ENCODE measurements at places on chromosomes 7 and 10. TPM values are rescaled to one million over a fixed set of nuclear protein-coding genes. Genes with fewer than 3 reads are reported as not detected.

GRCh38 chr7:78852951-78853350, 600.5 kb downstream of the MAGI2 start:
- DNase-seq = no peak
- H3K27ac ChIP-seq = no peak overlapping the region
- H3K27me3 ChIP-seq = no peaks in the 10 kb centered on the region
- H3K4me1 ChIP-seq = no peaks in the 10 kb centered on the region
- H3K4me3 ChIP-seq = no peak overlapping the region

DNA sequence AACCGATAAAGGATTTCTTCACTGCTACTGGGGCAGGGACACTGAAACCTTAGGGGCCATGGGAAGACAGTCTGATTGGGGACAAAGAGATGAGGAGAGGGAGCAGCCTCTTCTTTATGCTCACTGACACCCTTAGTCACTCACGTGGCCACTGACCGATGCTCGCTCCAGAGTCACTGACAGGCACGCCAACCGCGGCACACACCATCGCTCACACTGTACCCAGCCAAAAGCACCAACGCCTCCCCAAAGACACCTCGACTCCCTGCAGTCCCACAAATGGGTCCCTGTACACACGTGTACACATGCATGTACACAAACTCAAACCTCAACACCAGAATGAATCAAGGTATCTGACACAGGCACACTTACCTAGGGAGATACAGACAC, 35.3 kb upstream of the SLF2 start:
- H3K27ac ChIP-seq = no peak overlapping the region
- H3K36me3 ChIP-seq = no peaks in the 10 kb centered on the region
- no peaks in the 10 kb centered on the region for H3K27me3 ChIP-seq
- peaks cover under 1% of the 10 kb centered on the region for H3K4me1 ChIP-seq
- DNase-seq = no peak

- no peak overlapping the region for H3K27ac ChIP-seq
- H3K4me1 ChIP-seq = peaks cover 2% of the 10 kb centered on the region
- H3K27me3 ChIP-seq = no peaks in the 10 kb centered on the region
- H3K4me3 ChIP-seq = no peak overlapping the region
- no peaks in the 10 kb centered on the region for H3K36me3 ChIP-seq
These were observed 49.9 kb downstream of the PWWP2B start for GRCh38 chr10:132446661-132447445.

DNA sequence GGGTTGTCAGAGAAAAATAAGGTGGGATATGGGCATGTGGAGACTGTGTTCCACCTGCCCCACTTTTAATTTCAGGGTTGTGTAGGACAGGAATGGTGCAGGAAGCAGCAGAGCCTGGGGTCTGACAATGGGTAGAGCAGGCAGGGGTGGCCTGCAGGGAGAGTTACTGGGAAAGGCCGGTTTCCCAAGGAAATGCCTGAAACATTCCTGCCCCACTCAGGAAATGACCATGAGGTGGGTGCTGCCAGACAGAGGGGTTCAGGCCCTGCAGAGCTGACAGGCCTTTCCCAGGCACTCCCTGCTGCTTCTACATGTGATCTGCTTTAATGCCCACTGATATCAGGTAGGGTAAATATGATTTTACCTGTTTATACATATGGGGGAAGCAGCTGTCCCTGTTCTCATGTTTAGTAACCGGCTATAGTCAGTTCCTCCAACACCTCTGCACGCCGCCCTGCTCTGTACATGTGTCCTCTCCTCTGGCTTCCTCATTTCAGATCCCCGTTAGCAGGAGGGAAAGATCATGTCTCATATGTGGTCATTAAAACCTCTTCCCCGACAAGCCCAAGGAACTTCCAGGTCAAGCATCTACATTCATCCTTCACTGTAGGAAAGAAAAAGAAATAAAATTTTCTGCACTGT, 118.6 kb upstream of the PRSS58 start:
- no peaks in the 10 kb centered on the region for H3K36me3 ChIP-seq
- H3K4me3 ChIP-seq = no peak overlapping the region
- H3K27me3 ChIP-seq = no peaks in the 10 kb centered on the region
- DNase-seq = no peak
- H3K27ac ChIP-seq = no peak overlapping the region

- no peak overlapping the region for H3K27ac ChIP-seq
- no peaks in the 10 kb centered on the region for H3K27me3 ChIP-seq
- no peaks in the 10 kb centered on the region for H3K4me1 ChIP-seq
These were observed 147.2 kb downstream of the AKR1D1 start for GRCh38 chr7:138223402-138223879.

- H3K4me3 ChIP-seq = peak within 1 kb of the TSS; percentile 76
- H3K36me3 ChIP-seq = peaks cover 26% of the 10 kb centered on the region
- no peaks in the 10 kb centered on the region for H3K27me3 ChIP-seq
- peak within 1 kb of the TSS; percentile 76 for H3K27ac ChIP-seq
These were observed at the start of gene PPP1R3C for GRCh38 chr10:91632671-91633550. TSS of gene PPP1R3C (minus strand) at chr10:91633071. CDS start at chr10:91632969, 102 bp downstream.

DNA sequence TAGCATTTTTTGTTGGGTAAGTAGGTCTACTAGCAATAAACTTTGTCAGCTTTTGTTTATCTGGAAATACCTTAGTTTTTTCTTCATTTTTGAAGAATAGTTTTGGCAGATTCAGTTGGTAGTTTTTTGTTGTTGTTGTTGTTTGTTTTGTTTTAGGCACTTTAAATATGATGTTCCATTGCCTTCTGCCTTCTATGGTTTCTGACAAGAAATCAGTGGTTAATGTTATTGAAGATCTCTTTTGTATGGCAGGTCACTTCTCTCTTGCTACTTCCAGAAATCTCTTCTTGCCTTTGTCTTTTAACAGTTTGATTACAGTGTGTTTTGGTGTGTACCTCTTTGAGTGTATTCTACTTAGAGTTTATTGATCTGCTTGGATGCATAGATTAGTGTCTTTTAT, 41.8 kb upstream of the ZNF365 start:
- no peaks in the 10 kb centered on the region for H3K4me1 ChIP-seq
- no peaks in the 10 kb centered on the region for H3K27me3 ChIP-seq
- DNase-seq = no peak
- no peak overlapping the region for H3K27ac ChIP-seq
- no peak overlapping the region for H3K4me3 ChIP-seq

- H3K27ac ChIP-seq = no peak overlapping the region
- peaks cover 4% of the 10 kb centered on the region for H3K4me1 ChIP-seq
- no peaks in the 10 kb centered on the region for H3K27me3 ChIP-seq
- no peak overlapping the region for H3K4me3 ChIP-seq
- DNase-seq = no peak
These were observed 40.3 kb downstream of the CYTH3 start for GRCh38 chr7:6232116-6232515.

- no peak overlapping the region for H3K4me3 ChIP-seq
- no peaks in the 10 kb centered on the region for H3K36me3 ChIP-seq
- no peak for DNase-seq
These were observed 143.1 kb upstream of the STK17A start for GRCh38 chr7:43439631-43440401.

The ECHDC3 gene
- 12.2 TPM for total RNA-seq

The CAMK1D gene
- total RNA-seq = 4.2 TPM
